ENCODE measurements at places on chromosomes 11 and 22. TPM values are rescaled to one million over a fixed set of nuclear protein-coding genes. Genes with fewer than 3 reads are reported as not detected.

Gene MAPK8IP2
- 1.6 TPM for total RNA-seq

Gene FAM83F
- 0.63 TPM for total RNA-seq

Gene OR6T1
- total RNA-seq: not detected

Gene KREMEN1
- 23.8 TPM for total RNA-seq

Gene CACNA1I
- total RNA-seq: 0.36 TPM

Gene RNASEH2C
- 134 TPM for total RNA-seq

Gene CST6
- total RNA-seq: not detected

Gene RIBC2
- total RNA-seq: not detected

Gene FBXO3
- total RNA-seq: 33.7 TPM

Gene NRXN2
- 1.5 TPM for total RNA-seq

Gene APOA4
- total RNA-seq: not detected

Gene ACP2
- total RNA-seq: 44.1 TPM

Gene CNTF
- 2.1 TPM for total RNA-seq

Measured in omental fat pad (tissue), 4 donors.